AG08395 (cell line): ENCODE measurements at places on chromosomes 3 and 15.

- DNase-seq, result no peak
Measured at GRCh38 chr3:158762701-158763100, 30.4 kb upstream of the RARRES1 start.

- DNase-seq, result no peak
Measured at GRCh38 chr3:29416514-29416913, 135.6 kb downstream of the RBMS3 start.

GRCh38 chr15:92232317-92232716, 161.4 kb upstream of the ST8SIA2 start:
- DNase-seq, result no peak

- peak; percentile 72 for DNase-seq
Measured at GRCh38 chr3:194598771-194599557, 34.3 kb downstream of the TMEM44 start.

- no peak for DNase-seq
Measured at GRCh38 chr3:151299006-151299405, 17.6 kb downstream of the GPR87 start.

DNA sequence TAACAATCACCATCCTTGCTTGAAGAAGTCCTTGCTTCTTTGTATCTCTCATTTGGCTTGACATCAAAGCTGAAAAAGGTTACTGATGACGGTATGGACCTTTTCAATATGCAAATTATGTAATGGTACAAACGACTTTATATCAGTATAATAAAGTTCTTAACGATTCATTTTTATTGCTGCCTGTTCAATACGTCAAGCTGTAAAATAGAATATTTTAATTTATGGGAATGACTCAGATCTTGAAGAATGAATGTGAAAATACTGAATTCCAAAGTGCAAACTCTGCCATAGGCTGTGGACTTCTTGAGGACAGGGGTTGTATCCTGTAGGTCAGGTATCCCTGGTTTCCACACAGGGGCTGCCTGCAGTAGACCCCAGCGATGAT, 156.2 kb downstream of the PLCL2 start:
- no peak for DNase-seq

DNA sequence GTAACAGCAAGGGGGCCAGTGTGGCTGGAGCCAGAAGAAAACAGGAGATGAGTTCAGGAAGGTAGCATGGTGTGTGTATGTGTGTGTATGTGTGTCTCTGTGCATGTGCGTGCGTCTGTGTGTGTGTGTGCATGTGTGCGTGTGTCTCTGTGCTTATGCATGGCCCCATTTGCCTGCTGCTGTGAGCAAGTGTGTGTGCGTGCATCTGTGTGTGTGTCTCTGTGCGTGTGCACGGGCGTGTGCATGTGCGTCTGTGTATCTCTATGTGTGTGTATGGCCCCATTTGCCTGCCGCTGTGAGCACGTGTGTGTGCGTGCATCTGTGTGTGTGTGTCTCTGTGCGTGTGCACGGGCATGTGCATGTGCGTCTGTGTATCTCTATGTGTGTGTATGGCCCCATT, 7.1 kb upstream of the EEFSEC start:
- no peak for DNase-seq
